ENCODE measurements at places on chromosomes 3 and 15.

DNA sequence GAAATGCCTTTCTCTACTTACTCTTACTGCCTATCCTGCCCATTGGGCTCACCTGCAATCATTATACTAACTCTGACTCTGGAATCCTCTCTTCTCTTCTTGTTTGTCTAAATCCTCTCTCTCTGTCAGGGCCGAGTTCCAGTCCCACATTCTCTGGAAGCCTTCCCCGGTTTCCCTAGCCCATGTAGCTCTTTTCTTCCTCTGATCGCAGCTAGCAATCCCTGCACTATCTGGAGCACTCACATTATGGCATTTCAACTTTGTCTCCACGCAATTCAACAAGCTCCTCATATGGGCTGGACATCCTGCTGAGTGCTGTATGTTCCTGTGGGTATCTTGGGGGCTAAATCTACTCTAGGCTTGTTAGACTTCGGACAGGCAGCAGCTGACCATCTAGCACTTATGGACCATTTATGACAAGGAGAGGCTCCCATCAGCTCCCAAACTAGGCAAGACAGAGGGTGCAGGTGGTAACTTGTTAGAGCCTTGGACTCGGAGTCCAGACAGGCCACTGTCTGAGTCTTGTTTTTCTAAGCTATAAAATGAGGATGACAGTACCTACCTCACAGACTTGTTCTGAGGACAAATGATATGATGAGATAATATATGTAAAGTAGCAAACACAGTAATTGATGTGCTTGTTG is 58.3 kb downstream of the EPHB3 start:
- no peak for DNase-seq

DNA sequence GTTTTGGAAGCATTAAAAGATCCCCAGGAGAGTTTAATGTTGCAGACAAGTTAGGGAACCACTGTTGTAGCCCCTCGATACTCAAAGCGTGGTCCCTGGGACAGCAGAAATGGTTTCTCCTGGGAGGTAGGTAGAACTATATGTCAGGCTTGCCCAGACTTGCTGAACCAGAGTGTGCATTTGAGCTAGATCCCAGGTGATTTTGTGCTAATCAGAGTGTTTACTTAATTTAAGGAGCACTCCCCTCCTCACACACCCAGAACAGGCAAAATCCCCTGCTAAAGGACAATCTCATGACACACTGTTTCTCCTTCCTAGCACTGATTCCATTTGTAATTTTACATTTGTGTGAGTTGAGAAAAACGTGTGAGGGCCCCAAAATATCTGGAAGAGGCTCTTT is 24.3 kb downstream of the LMCD1 start:
- no peak for DNase-seq

DNA sequence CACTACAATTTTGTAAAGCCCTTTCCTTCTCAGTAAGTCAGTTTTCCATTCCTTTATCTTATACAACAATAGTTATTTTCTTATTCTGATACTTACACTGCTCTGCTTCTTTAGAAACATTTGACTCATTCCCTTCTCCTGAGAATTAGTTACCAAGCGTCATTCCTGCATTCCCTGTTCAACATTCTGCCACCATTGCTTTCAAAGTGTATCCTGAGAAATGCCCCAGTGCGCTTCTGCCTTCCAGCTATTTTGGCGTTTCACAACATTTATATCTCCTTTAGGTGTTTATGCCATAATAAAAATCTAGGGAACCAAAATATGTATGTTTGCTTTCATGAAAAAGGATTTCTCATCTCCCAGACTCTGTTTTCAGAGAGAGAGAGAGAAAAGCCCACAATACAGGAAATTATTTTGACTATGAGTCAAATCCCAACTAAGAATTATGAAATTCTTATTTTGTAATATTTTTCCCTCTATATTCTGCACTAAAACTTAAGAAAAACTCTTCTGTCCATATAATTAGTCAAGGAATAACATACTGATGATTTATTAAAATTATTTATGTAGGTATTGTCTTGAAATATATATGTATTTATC is 118.2 kb upstream of the RAP2B start:
- DNase-seq: no peak

DNA sequence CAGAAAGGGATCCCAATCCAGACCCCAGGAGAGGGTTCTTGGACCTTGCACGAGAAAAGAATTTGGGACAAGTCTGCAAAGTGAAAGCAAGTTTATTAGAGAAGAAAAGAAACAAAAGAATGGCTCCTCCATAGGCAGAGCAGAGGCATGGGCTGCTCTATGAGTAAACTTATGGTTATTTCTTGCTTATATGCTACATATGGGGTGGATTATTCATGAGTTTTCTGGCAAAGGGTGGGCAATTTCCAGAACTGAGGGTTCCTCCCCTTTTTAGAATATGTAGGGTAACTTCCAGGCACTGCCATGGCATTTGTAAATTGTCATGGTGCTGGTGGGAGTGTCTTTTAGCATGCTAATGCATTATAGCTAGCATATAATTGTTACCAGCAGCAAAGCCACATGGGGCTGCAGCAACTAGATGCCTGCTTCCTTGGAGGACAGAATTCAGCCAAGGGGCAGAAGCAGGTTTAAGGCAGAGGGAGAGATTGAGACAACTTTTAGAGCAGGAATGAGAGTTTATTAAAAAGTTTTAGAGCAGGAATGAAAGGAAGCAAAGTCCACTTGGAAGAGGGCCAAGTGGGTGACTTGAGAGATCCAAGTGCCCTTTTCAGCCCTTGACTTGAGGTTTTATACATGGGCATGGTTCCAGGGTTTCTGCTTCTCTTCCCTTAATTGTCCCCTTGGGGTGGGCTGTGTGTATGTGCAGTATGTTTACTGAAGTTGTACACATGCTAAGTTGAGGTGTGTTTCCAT is 41.3 kb downstream of the METTL6 start:
- no peak for DNase-seq

DNA sequence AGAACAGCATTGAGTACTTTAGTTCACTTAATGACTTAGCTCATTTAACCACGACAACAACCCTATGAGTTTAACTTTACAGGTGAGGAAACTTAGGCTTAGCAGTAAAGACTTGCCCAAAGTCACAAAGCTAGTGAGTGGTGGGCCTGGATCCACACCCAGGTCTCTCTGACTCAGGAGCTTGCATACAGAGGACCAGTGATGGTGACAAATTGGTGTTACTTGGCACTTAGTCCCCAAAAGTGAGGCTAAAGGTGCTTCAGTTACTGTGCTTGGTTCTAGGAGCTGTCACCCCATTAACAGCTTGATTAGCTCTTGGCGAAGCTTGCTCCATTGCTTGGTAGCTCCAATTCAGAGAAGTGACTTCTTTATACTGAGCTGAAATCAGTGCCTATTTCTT is 6.1 kb downstream of the CELF6 start:
- DNase-seq: no peak

- DNase-seq: no peak
Measured at GRCh38 chr3:11948331-11948730, 55.9 kb upstream of the SYN2 start.

DNA sequence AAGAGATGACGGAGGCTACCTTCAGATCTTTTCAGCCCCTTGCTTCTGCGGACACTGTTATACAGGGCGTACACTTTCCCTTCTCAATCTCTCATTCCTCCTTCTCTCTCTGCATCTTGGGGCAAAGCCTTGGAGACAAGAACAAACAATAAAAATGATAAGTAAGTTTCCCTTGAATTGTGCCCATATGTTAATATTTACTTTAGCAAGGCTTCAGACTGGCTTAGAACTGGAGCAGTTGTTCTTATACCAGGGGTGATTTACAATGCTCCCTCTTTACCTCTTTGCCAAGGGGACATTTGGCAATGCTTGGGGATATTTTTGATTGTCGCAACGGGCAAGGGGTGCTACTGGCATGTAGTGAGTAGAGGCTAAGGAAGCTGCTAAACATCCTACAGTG is 29.4 kb downstream of the TIMMDC1 start:
- no peak for DNase-seq

DNA sequence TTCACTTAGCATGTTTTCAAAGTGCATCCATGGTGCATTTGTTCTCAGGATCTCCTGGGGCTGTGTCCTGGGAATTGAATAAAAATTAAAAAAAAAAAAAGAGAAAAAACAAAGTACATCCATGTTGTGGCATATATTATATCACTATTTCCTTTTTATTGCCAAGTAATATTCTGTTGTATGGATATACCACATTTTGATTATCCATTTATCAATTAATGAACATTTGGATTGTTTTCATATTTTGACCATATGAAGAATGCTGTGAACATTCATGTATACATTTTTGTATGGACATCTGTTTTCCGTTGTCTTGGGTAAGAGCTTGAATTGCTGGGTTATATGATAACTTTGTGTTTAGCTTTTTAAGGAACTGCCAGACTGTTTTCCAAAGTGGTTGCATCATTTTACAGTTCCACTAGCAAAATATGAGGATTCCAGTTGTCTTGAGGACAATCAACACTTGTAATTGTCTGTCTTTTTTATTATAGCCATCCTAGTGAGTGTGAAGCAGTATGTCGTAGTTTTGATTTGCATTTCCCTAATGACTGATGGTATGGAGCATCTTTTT is 44.5 kb downstream of the CTDSPL2 start:
- no peak for DNase-seq

- no peak for DNase-seq
Measured at GRCh38 chr3:187963003-187963676, 190.8 kb upstream of the LPP start.

DNA sequence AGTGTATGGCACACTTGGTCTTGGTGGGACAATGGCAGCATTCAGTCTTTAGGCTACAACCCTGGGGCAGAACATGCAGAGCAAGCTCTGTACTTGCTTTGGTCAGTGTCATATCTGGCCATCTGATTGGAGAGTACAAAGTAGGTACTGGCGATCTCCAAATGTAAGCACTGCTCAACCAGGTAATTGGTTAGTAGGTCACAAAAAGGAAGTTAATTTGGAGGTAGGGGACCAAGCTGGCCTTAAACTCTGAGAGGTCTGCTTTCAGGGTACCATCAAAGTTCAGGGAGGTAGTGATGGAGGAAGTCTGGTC is 3.3 kb upstream of the ABHD5 start:
- DNase-seq: no peak

DNA sequence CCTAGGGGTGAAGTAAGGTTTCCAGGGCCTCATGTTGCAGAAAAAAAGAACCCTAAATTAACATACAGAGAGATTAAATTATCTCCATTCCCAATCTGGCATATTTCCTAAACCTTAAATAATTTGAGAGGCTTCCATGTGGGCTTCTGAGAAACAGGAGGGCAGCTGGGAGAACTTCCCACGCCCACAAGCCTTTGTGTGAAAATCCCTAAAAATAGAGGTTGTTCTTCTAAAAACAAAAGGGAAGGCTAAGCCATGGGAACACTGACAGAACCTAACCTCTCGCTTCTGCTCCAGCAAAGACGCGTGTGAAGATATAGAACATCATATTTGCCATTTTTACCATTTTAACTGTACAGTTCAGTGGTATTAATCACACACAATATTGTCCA is 812 bp upstream of the SLC12A8 start:
- no peak for DNase-seq

DNA sequence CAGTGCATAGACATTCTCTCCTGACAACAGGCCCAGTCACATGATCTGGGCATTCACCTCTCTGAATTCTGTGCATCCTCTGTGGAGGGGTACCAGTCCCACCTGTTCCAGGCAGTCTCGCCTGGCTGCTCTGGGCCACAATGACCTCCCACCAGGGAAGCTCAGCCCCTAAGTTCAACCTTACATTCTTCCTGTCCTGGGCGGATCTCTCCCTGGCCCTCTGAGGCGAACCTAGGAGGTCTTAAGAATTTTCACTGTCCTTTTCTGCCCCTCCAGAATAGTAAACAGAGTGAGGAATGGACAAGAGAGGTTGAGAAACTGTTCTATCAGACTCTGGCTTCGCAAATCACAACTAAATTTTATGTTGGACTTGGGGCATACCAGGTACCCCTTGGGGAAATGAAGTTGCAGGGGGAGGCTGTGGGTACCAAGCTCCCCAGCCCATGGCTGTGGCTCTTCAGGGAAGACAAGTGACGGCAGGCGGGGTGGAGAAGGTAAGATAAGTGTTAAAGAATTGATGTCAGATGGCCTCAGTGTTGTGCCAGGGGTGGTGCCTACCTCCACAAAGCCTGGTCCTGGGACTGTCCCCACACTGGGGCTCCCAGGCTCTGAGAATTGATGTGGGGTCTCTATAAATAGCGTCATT is 5.3 kb downstream of the SCN5A start:
- no peak for DNase-seq

- no peak for DNase-seq
Measured at GRCh38 chr3:109023656-109024254, 70.1 kb upstream of the GUCA1C start.

Data from stimulated activated CD8-positive, alpha-beta memory T cell treated with anti-CD3 and anti-CD28 coated beads, Interleukin-2, amount 100 ng/mL, for 48 hours (primary cell).